Lower lobe of right lung (tissue), 2 donors: ENCODE measurements at places on chromosomes 1 and 21.

DNA sequence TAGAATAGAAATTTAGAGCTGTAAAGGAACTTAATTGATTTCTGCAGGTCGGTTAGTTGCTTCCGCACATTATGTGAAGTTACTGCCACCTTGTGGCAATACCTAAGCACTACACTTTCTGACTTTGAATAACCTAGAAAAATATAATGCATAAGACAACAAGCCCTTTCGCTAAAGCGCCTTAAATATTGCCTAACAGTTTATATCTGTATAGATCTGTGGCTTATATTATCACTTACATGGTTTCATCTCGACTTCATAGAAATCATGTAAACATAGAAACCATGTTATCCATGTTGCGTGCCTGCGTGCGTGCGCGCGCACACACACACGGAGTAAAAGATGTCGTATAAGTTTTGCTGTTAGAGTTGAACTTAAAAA lies 10.9 kb upstream of the IFI16 start:
- peak; percentile 58 for DNase-seq

DNA sequence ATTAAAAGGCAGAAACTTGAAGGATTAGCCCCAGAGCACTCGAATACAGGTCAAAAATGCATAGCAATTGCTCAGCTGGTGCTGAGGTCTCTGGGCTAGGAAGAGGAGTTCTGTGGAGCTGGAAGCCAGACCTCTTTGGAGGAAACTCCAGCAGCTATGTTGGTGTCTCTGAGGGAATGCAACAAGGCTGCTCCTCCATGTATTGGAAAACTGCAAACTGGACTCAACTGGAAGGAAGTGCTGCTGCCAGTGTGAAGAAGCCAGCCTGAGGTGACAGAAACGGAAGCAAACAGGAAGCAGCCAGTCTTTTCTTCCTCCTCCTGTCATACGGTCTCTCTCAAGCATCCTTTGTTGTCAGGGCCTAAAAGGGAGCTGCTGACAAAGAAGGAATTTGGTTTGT lies 233.4 kb upstream of the FGGY start:
- DNase-seq, result no peak

- no peak for DNase-seq
Measured at GRCh38 chr1:234604495-234605398, 5.2 kb downstream of the IRF2BP2 start.

- DNase-seq, result no peak
Measured at GRCh38 chr21:19523746-19524145, 1120.2 kb upstream of the TMPRSS15 start.

DNA sequence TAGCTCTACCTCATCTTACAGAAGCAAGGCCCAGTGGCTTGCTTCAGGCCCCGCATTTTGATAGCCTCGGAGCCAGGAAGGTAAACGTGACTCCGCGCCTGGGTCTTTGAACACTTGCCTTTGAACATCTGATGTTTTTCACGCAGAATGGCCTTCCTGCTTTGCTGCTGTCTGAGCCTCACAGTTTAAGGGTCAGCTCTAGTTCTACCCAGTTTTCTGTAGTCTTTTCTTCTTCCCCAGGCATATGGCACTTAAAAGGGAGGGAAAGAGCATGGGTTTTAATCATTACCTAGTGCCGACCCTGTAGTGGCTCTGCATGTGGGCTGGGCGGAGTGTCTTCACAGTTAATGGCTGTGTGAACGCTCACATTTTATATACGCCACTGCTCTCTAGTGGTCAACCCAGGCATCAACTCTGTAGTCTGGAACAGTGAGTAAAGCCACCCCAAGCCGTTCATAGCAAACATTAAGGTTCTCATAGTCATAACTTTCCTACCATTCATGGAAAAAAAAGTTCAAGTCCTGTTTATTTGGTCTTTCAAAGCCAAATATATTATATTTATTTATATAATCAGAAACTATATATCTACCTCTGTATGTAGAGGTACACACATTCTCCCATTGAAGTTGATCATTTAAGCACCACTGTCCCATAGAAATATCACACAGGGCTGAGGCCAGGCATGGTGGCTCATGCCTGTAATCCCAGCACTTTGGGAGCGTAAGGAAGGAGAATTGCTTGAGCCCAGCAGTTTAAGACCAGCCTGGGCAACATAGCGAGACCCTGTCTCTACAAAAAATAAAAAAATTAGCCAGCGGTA lies 78.1 kb downstream of the IER5 start:
- DNase-seq, result no peak

- DNase-seq, result no peak
Measured at GRCh38 chr1:159239551-159240220, 35.0 kb downstream of the ACKR1 start.
